Spinal cord (tissue), 10 donors: ENCODE measurements at places on chromosomes 7 and 10. TPM values are rescaled to one million over a fixed set of nuclear protein-coding genes. Genes with fewer than 3 reads are reported as not detected.
A peak's percentile ranks its signal among the peaks of the same experiment; 100 is the strongest.

RBAK gene
- total RNA-seq, result 17.5 TPM

LIMK1 gene
- 35.6 TPM for total RNA-seq

KCNMA1 gene
- 68.8 TPM for total RNA-seq

IL15RA gene
- total RNA-seq, result 0.89 TPM

UNCX gene
- 1.8 TPM for total RNA-seq

- H3K4me3 ChIP-seq, result no peak overlapping the region
- no peak overlapping the region for H3K27ac ChIP-seq
- no peak for DNase-seq
- H3K4me1 ChIP-seq, result no peaks in the 10 kb centered on the region
- H3K36me3 ChIP-seq, result no peaks in the 10 kb centered on the region
These were observed 77.5 kb upstream of the PDE1C start for GRCh38 chr7:32147546-32148268.

GRCh38 chr7:30201161-30201666 is 66.4 kb downstream of the MTURN start:
- H3K27ac ChIP-seq, result no peak overlapping the region
- no peaks in the 10 kb centered on the region for H3K36me3 ChIP-seq
- H3K27me3 ChIP-seq, result no peaks in the 10 kb centered on the region
- H3K4me3 ChIP-seq, result no peak overlapping the region

- no peaks in the 10 kb centered on the region for H3K27me3 ChIP-seq
- no peak for DNase-seq
- no peaks in the 10 kb centered on the region for H3K36me3 ChIP-seq
- H3K27ac ChIP-seq, result no peak overlapping the region
- no peaks in the 10 kb centered on the region for H3K4me1 ChIP-seq
These were observed 590.3 kb upstream of the SORCS1 start for GRCh38 chr10:107754814-107755213.

- no peaks in the 10 kb centered on the region for H3K36me3 ChIP-seq
- DNase-seq, result no peak
- H3K4me3 ChIP-seq, result no peak overlapping the region
- H3K27ac ChIP-seq, result no peak overlapping the region
- no peaks in the 10 kb centered on the region for H3K27me3 ChIP-seq
- H3K4me1 ChIP-seq, result no peaks in the 10 kb centered on the region
These were observed 5.9 kb upstream of the ASL start for GRCh38 chr7:66069732-66070131.

GRCh38 chr7:28990200-28990960 is 32.2 kb upstream of the TRIL start:
- H3K4me3 ChIP-seq, result no peak overlapping the region
- no peaks in the 10 kb centered on the region for H3K36me3 ChIP-seq
- peaks cover 6% of the 10 kb centered on the region for H3K4me1 ChIP-seq
- no peak overlapping the region for H3K27ac ChIP-seq
- no peak for DNase-seq
- H3K27me3 ChIP-seq, result no peaks in the 10 kb centered on the region

DNA sequence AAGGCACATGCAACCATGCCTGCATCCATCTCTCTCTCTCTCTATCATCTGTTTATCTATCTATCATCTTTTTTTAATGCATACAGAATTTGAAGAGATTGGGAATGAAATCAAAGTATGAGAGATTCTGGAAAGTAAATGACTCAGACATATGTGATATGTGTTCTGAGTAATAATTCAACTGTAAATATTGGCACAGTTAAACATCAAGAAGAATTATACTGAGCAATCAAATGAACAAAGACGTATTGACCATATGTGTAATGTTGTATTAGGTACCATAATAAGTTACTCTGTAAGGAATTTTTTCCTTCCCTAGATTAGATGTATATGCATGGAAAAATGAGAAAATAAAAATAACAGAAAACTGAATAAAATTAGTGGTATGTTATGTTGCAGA is 108.3 kb downstream of the SUGCT start:
- DNase-seq, result no peak
- H3K27me3 ChIP-seq, result no peaks in the 10 kb centered on the region
- no peaks in the 10 kb centered on the region for H3K36me3 ChIP-seq

- H3K27me3 ChIP-seq, result no peaks in the 10 kb centered on the region
These were observed 442.5 kb downstream of the RPS24 start for GRCh38 chr10:78476156-78476555.

GRCh38 chr10:114611617-114612016 is 46.5 kb downstream of the ABLIM1 start:
- H3K4me1 ChIP-seq, result peaks cover 3% of the 10 kb centered on the region
- H3K4me3 ChIP-seq, result no peak overlapping the region
- no peaks in the 10 kb centered on the region for H3K27me3 ChIP-seq
- no peak overlapping the region for H3K27ac ChIP-seq

GRCh38 chr10:33434933-33435332 is 100.5 kb upstream of the NRP1 start:
- H3K4me3 ChIP-seq, result no peak overlapping the region
- H3K27me3 ChIP-seq, result no peaks in the 10 kb centered on the region
- no peaks in the 10 kb centered on the region for H3K4me1 ChIP-seq
- no peaks in the 10 kb centered on the region for H3K36me3 ChIP-seq
- H3K27ac ChIP-seq, result no peak overlapping the region

- DNase-seq, result no peak
- H3K4me1 ChIP-seq, result no peaks in the 10 kb centered on the region
- H3K27ac ChIP-seq, result no peak overlapping the region
- H3K4me3 ChIP-seq, result no peak overlapping the region
These were observed 1249.1 kb downstream of the TYW1 start for GRCh38 chr7:68245688-68246087.

DNA sequence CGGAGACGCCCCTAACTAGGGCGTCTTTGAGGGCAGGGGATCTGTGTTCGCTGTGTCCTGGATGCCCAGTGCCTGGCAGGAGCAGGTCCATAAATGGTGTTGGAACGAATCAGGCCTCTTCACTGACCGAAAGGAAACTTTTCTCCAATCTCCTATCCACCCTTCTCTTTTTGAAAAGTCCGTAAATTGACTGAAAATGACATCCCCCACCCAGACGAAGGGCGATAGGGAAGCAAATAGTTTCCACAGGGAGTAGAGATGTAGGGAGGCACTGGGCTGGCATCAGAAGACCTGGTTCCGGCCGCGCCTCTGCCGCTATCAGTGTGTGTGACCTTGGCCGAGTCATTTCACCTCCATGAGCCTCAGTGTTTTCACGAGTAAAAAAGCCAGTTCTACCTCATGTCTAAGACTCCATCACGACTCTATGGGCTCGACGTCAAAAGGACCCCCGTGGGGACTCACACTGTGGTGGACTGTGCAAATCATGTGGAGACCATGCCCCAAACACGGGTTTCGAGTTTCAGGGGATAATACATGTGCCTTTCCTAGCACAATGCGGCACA is 497 bp upstream of the RAB11FIP2 start:
- DNase-seq, result no peak
- H3K27me3 ChIP-seq, result no peaks in the 10 kb centered on the region
- H3K36me3 ChIP-seq, result no peaks in the 10 kb centered on the region
- peaks cover 14% of the 10 kb centered on the region for H3K4me1 ChIP-seq
- peak overlapping the region; percentile 90 for H3K4me3 ChIP-seq

- H3K36me3 ChIP-seq, result no peaks in the 10 kb centered on the region
- no peaks in the 10 kb centered on the region for H3K4me1 ChIP-seq
- no peak for DNase-seq
These were observed 6.1 kb upstream of the LAMB4 start for GRCh38 chr7:108136191-108136688.

GRCh38 chr10:11529276-11529903 is 82.1 kb downstream of the USP6NL start:
- no peaks in the 10 kb centered on the region for H3K27me3 ChIP-seq
- peak overlapping the region; percentile 4 for H3K4me3 ChIP-seq
- no peaks in the 10 kb centered on the region for H3K36me3 ChIP-seq
- H3K4me1 ChIP-seq, result no peaks in the 10 kb centered on the region
- no peak for DNase-seq
- H3K27ac ChIP-seq, result no peak overlapping the region

- no peaks in the 10 kb centered on the region for H3K36me3 ChIP-seq
- no peaks in the 10 kb centered on the region for H3K4me1 ChIP-seq
- DNase-seq, result no peak
- no peak overlapping the region for H3K4me3 ChIP-seq
- H3K27me3 ChIP-seq, result peaks cover 4% of the 10 kb centered on the region
These were observed 15.7 kb upstream of the CBLL1 start for GRCh38 chr7:107728276-107728675.

GRCh38 chr10:59635502-59636290 is 74.0 kb downstream of the SLC16A9 start:
- no peak overlapping the region for H3K27ac ChIP-seq
- no peaks in the 10 kb centered on the region for H3K4me1 ChIP-seq
- no peak overlapping the region for H3K4me3 ChIP-seq
- H3K36me3 ChIP-seq, result no peaks in the 10 kb centered on the region
- no peaks in the 10 kb centered on the region for H3K27me3 ChIP-seq

DNA sequence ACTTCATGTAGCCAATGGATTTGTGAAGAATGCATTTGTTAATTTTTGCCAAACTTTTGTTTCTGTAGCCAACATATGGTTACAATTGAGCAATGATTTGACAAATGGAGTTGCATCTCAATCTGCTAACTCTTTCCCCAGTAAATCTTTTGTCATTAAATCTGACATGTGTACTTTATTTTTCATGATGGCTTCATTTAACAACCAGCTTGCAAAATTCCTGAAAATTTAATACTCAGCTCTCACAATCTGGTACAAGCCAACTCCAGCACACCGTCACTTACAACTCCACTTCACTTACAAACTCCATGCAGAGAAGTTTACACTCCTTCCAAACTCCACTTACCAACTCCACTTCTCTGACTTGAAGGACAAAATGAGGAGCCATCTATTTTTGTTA is 26.5 kb upstream of the HIBADH start:
- no peaks in the 10 kb centered on the region for H3K4me1 ChIP-seq
- no peak overlapping the region for H3K4me3 ChIP-seq
- no peaks in the 10 kb centered on the region for H3K27me3 ChIP-seq
- H3K27ac ChIP-seq, result no peak overlapping the region
- H3K36me3 ChIP-seq, result no peaks in the 10 kb centered on the region

DNA sequence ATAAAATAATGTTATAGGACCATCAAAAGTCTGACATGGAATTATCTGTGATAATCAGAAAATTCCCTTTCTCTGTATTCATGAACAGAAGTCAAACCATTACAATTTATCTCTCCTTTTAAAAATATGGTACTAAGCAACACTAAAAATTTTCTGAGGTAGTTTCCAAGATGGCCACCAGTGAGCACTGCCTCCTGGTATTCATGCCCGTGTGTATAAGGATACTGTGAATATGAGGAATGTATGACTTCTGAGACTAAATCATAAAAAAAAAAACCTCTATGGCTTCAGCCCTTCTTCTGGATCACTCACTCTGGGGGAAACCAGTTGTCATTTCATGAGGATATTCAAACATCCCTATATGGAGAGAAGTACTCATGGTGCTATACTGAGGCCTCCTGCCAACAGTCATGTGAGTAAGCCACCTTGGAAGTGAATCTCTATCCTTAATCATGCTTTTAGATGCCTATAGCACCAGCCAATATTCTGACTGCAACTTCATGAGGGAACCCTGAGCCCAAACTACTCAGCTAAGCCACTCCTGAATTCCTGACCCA is 41.1 kb downstream of the SIRT1 start:
- H3K4me1 ChIP-seq, result no peaks in the 10 kb centered on the region
- H3K4me3 ChIP-seq, result no peak overlapping the region
- H3K36me3 ChIP-seq, result peaks cover 19% of the 10 kb centered on the region
- no peak overlapping the region for H3K27ac ChIP-seq
- DNase-seq, result no peak

- H3K4me1 ChIP-seq, result no peaks in the 10 kb centered on the region
- H3K27ac ChIP-seq, result peak overlapping the region; percentile 89
- no peaks in the 10 kb centered on the region for H3K27me3 ChIP-seq
- no peak for DNase-seq
- peak overlapping the region; percentile 87 for H3K4me3 ChIP-seq
- H3K36me3 ChIP-seq, result no peaks in the 10 kb centered on the region
These were observed 434 bp upstream of the PLEKHA8 start for GRCh38 chr7:30027740-30028215.

DNA sequence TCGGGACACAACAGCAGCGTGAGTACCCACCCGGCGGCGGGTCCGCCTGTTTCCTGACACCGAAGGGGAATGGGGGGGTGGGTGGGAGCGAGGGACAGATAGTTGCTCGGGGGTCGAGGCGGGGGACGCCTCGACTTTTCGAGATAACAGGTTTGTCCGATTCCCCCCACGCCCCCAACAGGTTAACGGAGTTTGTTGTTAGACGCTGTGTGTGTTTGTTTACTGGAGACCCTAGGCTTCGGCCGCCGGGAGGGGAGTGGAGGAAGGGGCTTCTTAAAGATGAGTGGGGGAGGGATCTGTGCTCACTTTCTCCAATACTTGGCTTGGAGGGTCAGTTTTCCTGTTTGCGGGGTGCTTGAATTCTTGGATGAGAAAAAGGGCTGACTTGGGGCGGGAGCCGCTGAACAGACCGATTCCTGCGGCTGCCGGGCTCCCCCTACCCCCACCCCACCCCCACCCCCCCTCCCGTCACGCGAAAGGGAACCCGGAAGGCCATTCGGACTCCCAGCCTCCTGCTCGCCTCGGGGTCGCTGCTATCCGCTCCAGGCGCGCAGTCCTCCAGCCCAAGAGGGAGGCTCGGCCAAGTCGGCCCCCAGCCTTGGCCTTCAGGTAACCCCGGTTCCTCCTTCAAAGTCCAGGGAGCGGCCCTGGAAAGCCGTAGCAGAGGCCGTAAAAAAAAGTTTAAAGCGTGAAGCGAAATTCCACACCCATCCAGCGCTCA is 1.0 kb downstream of the SORCS3 start:
- H3K4me1 ChIP-seq, result peaks cover 47% of the 10 kb centered on the region
- H3K27me3 ChIP-seq, result peaks cover 31% of the 10 kb centered on the region
- DNase-seq, result peak; percentile 35
- peak overlapping the region; percentile 54 for H3K4me3 ChIP-seq

- H3K27ac ChIP-seq, result no peak overlapping the region
- no peak overlapping the region for H3K4me3 ChIP-seq
- H3K36me3 ChIP-seq, result no peaks in the 10 kb centered on the region
- H3K27me3 ChIP-seq, result no peaks in the 10 kb centered on the region
These were observed 84.5 kb upstream of the DYNC1I1 start for GRCh38 chr7:95687759-95688343.

DNA sequence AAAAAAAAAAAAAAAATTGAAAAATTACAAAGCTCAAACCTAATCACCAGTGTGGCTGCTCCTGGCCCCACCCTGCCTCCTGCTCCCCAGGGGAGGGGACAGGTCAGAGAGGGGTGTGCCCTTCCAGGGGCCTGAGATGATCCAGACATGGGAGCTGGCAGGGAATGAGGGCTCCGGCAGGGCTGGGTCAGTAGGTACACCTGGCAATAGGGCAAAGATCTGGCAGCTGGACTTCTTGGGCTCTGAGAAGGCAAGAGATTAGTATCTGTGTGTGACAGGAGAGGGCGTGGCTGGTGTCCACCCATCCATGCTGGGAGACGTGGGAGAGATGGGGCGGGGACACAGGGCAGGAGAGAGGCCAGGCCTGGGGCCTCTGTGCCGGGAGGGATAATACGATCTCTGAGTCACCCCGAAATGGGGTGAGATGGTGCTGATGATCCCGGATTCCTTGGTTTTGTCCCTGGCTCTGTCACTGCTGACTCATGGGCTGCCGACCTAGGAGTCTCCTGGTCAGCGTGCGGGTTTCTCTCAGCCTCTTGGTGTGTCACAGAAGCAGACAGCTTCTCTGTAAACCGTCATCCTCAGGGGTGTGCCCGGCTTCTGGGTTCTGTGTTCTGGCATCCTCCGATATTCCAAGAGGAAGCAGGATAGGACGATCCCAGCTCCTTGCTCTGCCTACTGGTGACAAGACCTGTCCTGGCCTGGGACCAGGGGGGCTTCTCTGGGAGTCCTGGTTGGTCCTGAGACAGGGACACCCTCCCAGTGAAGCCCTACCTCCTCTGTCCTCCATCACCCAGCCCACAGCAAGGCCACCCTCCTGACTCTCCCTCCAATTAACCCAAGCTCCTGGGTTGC is 8.2 kb upstream of the CLDN4 start:
- DNase-seq, result no peak
- H3K27me3 ChIP-seq, result no peaks in the 10 kb centered on the region
- H3K4me3 ChIP-seq, result no peak overlapping the region
- H3K36me3 ChIP-seq, result no peaks in the 10 kb centered on the region
- peaks cover 1% of the 10 kb centered on the region for H3K4me1 ChIP-seq
